CD4-positive, alpha-beta T cell treated with Interleukin-17A for 1 hour (primary cell): ENCODE measurements at places on chromosomes 2 and 18.

- DNase-seq, result no peak
Measured at GRCh38 chr2:240140511-240140910, at the start of gene OTOS. Gene OTOS, minus strand, starts transcription at chr2:240140658. Its CDS starts 332 bp downstream, at chr2:240140326.

- no peak for DNase-seq
Measured at GRCh38 chr2:229884775-229885699, 36.8 kb downstream of the TRIP12 start.

DNA sequence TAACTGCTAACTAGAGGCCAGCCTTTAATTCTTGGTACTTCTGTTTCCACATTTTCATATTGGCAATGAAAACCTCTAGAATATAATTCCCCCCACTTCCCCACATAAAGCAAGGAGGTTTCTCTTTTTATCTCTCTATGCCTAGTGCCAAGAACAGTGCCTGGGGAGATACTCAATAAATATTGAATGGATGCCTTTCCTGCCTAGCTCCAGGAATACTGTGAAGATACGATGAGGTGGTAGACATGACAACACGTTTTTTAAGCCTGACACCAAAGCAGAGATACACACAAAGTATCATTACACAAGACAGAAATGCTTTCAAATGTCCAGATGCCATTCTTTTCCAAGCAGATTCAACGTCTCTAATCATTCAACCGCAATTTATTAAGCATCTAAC lies 535.5 kb downstream of the XIRP2 start:
- no peak for DNase-seq

GRCh38 chr2:201513271-201513670 lies 61.7 kb downstream of the STRADB start:
- DNase-seq, result no peak

DNA sequence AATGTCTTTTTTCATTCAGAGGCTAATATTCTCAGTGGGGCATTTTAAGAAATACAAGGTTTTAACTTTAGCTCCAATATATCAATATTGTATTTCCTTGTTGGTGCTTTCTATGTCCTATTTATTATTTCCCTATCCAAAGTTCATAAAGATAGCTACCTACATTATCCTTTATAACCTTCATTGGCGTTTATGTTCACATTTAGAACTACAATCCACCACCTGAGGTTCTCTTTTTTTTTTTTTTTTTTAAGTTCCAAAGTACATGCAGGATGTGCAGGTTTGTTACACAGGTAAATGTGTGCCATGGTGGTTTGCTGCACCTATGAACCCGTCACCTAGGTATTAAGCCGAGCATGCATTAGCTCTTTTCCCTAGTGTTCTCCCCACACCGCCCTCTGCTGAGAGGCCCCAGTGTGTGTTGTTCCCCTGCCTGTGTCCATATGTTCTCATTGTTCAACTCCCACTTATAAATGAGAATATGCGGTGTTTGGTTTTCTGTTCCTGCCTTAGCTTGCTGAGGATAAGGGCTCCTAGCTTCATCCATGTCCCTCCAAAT lies 694.6 kb downstream of the SUCLG1 start:
- no peak for DNase-seq

DNA sequence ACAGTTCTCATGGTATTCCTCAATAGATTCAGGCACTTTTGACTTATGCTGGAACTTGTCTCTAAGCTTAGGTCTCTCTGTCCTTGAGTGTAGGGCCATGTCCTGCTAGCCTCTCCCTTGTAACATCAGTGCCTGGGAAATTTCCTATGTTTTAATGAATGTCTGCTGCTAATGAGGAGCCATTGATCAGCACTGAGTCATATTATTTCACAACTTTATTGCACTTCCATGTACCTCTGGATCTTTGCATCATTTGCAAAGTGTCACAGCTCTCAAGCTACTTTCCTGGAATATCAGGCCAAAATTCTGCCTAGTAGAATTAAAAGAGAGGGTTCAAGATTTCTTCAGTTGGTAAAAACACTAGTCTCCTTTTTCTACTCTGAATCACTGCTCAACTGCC lies 102.5 kb downstream of the GAREM1 start:
- DNase-seq, result no peak

GRCh38 chr18:25181993-25182392 lies 170.0 kb downstream of the ZNF521 start:
- no peak for DNase-seq

- no peak for DNase-seq
Measured at GRCh38 chr18:5661179-5661578, 117.4 kb upstream of the EPB41L3 start.

GRCh38 chr2:241686324-241686649 lies 328 bp downstream of the DTYMK start:
- no peak for DNase-seq

DNA sequence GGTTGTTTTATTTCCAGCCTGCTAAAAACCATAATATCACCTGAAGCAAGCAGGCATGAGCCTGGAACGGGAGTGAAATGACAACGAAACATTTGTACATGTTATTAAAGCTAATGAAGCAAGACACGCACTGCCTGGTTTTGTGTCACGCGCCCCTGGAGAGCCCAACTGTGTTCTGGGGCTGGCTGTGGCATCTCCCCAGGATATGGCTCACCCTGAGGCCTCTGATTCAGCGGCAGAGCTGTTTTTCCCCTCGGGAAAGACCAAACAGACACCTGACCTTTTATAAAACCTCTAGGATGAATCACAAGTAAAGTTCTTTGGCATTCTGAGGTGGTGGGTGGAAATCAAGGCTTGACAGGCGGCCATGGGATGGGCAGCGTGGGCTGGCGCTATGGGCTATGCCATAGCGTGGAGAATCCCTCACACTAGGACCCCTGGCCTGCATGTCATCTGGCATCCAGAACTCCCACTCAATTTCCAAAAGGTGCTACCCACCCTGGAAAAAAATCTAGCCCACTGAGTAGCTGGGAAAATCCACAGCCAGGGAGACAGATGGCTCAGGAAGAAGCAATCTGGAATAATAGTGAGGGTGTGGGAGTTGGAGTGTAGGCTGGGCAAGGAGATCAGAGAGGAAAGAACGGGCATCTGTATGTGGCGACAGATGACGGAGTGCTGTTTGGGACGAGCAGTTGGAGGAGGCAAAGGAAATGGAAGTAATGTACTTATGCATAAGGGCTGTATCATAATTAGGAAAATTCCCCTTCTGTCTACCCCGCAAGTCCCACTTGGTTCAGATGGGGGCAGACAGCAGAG lies 262.0 kb downstream of the AFF3 start:
- DNase-seq, result no peak

- no peak for DNase-seq
Measured at GRCh38 chr2:40396124-40396523, 55.8 kb downstream of the SLC8A1 start.

- no peak for DNase-seq
Measured at GRCh38 chr18:66457245-66457644, 146.6 kb downstream of the CDH19 start.

GRCh38 chr2:174892546-174892945 lies 112.6 kb downstream of the CHN1 start:
- no peak for DNase-seq

DNA sequence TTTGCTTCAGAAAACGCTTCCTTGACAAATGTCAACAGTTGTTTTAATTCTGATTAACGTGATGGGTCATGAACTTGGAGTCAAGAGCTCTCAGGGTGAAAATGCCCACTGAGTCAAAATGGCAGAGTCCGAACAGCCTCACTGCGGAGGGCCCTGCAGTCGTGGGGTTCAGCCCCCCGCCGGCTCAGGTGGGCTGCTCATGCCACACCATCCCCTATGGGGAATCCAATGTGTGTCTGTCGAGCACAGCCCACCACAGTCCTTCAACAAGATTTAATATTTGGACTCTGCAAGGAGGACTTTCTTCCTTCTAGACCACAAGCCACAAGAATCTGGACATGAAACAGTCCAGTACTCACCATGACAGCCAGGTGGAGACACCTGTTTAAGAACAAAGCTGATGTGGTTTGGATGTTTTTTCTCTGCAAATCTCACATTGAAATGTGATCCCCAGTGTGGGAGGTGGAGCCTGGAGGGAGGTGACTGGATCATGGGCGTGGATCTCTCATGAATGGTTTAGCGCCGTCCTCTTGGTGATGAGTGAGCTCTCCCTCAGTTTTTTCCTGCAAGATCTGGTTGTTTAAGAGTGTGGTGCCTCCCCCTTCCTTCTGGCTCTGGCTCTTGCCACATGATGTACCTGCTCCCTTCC lies 201.0 kb downstream of the NDUFA10 start:
- DNase-seq, result no peak

DNA sequence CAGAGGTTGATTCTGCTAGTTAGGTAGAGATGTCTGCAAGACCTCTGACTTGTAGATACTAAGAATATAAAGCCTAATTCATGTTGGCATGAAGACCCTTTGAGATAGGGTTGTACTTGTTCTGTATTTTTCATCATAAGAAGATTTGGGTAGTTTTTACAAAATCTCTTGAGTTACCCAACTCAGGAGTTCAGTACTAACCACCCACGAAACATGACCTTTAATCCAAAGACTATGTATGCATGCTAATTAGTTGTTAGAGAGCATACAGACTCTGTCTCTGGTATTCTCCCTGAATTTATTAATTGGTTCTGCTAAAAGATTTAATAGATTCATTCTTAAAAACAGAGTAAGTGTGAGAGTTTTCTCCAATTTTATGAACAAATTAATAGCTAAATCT lies 16.9 kb downstream of the PECR start:
- no peak for DNase-seq

- peak; percentile 55 for DNase-seq
Measured at GRCh38 chr2:108927936-108928659, 60.9 kb downstream of the EDAR start.

DNA sequence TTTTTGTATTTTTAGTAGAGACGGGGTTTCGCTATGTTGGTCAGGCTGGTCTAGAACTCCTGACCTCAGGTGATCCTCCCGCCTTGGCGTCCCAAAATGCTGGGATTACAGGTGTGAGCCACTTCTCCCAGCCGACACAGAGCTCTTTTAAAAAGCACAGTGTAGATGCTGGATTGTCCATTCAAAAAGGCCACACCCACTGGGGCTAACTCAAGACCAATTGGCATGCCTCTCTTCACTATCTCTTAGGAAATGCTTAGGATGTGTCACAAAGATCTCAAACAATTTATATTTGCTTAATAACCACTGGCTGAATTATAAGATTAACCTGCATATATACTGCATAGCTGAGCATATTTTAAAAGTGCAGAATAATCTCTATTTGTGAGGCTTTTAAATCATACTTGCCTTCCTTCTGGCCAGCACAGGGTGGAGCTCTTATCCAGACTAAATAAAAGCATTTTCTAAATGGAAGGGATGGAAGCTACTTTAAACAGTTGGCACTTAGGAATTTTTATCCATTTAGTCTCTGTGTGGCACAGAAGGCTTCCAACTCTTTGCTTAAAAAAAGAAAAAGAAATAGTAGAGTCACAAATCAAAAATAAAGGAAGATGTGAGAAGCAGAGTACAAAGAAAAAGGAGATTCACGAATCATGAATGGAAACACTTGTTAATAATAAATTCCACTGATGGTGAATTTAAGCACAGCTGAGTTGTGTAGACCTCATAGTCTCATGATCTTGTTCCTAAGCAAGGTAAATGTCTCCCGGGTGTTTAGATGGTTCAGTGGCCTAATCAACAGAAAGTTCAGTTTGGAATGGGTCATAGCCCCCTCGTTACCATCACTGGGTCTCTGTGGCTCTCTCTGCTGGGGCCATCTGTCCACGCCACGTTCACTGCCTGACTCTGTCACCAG lies 22.4 kb downstream of the CRYGD start:
- no peak for DNase-seq

DNA sequence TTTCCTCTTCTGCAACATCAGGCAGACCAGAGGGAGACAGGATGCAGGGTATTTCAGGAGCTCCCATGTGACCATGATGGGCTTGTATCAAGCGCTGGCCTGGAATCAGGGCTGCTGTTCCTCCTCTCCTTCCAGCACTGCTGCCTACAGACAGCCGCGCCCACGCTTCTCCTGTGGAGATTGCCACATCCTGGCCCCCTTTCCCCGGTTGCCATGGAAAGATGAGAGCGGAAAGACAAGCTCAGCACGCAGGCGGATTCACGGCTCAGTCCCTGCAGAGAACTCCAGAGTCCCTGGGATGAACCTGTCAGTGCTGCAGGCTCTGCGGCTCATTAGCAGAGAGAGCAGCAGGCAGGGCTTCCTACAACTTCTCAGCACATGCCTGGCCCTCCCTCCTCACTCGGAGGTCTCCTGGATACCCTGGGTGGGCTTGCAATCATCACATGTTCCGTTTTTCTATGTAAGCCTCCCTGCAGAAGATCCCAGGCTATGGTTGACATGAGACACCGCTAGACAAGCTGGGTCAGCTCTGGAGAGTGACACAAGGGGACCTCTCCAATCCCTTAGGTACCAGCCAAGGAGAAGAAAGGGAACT lies 497.8 kb upstream of the MYT1L start:
- no peak for DNase-seq

- DNase-seq, result no peak
Measured at GRCh38 chr2:36270758-36271157, 84.8 kb upstream of the CRIM1 start.

DNA sequence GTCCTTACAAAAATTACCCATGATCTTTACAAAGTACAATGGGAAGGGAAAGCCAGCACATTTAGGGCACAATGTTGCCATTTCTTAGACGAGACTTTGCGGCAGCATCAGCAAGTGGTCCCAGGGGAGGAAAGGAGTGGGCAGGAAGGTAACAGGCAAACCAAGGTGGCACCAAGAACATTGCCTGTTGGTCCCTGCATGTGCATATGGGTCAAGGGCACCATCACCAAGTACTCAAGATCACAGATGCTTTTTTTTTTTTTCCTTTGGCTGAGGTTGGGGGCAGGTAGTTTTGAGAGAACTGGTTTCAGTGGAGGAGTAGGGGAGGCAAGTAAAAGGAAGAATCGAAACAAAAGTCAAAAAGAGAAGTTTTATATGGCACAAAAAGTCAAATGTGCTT lies 752 bp upstream of the CYTIP start:
- peak; percentile 49 for DNase-seq

DNA sequence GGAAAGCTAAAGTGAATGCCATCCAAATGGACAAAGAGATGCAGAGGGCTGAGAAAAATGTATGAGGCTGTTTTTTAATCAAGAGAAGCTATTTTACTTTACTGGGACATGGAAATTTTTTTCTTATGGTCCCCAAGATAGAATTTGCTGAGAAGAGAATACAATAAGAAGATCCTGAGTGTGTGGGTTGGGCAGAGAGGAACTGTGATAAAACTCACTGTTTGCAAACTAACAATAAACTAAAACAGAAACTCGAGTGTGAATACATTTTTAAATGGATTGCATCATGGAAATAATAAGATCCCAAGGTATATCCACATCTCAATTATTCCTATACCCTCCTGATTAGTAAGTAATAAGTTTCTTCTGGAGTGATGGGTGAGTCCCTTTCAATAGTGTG lies 4.4 kb downstream of the NEB start:
- no peak for DNase-seq

DNA sequence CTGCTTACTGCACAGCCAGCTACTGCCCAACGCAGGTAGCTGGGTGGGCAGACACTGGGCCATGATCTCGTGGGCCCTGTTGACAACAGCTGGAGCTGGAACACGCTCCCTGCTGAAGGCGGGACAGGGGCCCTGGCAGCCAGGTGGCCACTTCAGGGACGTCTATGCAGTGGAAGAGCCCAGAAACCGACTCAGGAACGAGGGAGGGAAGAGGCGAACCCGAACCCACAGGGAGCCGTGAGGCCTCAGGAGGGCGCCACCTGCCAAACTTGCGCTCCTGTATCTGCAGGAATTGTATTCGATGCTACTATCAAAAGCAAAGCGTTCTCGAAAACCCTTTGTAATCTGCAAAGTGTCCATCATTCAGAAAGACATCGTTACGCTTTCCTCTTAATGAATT lies 198.4 kb downstream of the EIPR1 start:
- no peak for DNase-seq
